ENCODE measurements at places on chromosomes 6 and 20. TPM values are rescaled to one million over a fixed set of nuclear protein-coding genes. Genes with fewer than 3 reads are reported as not detected.

EPM2A gene
- total RNA-seq: 17.5 TPM

TTK gene
- 37.1 TPM for total RNA-seq

- ATAC-seq: no peak
These were observed 2.5 kb downstream of the SMIM13 start for GRCh38 chr6:11096109-11096508.

CST2 gene
- 0.29 TPM for total RNA-seq

GRCh38 chr6:72250664-72251063 lies 364.3 kb downstream of the RIMS1 start:
- ATAC-seq: no peak

- no peak for ATAC-seq
These were observed 501.4 kb downstream of the EPM2A start for GRCh38 chr6:145233955-145234354.

DNA sequence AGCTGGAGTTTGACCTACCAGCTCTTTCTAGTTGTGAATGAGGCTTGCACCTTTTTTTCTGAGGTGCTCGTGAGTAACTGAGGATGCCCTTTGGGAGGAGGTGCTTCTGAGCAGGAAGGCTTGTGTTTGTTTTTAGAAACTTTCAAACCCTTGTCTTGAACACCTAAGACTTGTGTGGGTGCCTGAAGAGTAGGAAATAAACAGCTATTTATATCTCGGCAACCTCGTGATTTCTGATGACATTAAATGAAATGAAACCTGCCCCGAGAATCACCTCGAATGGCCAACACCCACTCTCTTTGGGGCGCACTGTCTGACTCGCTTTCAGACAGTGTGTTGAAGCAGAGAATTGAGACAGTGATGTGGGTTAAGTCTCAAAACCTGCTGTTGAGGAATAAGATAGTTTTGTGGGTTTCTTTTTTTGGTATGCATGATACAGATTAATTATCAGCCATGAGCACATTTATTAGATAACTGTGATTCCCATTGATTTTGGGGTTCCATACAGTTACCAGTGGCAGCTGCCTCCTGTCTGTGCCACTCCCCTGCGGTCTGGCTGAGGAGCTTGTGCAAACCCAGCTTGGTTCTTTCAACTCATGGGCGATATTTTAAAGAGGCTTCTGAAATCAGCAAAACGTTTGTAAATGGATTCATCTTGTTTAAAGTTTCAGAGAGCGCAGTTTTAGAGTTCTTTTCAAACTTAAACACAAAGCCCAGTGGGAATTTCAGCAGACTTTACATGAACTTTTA lies 8.4 kb downstream of the IRF4 start:
- no peak for ATAC-seq

GRCh38 chr20:62357681-62358080 lies 9.4 kb downstream of the LAMA5 start:
- ATAC-seq: no peak

DNA sequence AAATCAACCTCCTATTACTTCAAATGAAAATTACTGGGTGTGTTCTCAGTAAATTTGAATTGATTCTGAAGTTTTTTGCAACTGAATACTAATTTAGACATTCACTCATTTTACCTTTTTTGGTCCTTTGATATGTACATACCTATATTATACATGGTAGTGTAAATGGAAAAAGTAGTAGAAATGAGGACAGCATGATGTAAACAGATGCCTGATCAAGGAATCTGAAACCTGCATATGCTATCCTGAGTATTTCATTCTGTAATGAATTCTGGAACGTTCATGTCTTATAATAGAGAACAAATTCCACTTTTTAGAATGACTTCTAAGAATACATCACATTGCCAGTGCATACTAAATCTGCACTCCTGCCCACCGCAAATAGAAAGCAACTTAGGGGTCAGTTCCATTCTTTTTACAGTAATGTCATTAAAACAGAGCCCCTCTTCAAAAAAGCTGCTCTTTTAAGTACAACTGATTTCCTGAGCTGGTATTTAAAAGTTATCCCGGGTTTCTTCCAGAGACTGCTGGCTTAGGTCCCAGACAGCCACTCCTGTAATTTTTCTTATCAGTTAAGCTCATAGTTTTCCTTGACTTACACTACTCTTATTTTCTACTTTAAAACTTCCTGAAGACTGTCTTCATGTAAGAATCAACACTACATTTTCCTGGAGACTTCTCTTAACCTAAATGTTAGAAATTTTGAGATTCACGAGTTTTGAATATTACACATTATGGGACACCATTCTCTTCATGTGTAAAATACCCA lies 48.4 kb downstream of the MAP3K7 start:
- ATAC-seq: peak; percentile 69

RPRD1B gene
- total RNA-seq: 26.9 TPM

DNA sequence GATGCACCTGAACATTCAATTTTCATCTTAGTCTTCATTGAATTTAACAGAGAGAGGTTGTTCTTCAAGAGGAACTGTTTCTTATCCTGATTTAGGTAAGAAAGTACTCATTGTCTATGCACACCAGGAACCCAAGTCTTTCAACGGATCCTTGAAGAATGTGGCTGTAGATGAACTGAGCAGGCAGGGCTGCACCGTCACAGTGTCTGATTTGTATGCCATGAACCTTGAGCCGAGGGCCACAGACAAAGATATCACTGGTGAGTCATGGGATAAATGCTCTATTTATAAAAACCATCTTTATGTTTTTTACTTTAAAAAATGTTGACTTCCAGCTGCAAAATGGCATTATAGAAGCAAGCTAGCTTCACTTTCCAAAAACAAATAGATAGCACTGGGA lies 10.2 kb downstream of the NQO2 start:
- ATAC-seq: no peak

GGTLC1 gene
- total RNA-seq: not detected

DNA sequence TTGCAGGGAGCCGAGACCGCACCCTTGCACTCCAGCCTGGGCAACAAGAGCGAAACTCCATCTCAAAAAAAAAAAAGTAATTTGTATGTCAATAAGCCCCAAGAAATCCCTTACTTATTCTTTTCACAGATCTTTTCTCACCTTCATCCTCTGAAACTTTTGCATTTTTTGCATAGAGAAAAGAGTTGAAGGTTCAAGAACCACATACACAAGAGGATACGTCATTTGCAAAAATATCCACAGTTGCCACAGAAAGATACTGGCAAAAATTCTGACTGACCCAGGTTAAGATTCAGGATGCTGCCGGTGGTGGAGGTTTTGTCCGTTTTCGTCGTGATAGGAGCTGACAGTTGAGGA lies 94.5 kb downstream of the ZMYND8 start:
- no peak for ATAC-seq

DNA sequence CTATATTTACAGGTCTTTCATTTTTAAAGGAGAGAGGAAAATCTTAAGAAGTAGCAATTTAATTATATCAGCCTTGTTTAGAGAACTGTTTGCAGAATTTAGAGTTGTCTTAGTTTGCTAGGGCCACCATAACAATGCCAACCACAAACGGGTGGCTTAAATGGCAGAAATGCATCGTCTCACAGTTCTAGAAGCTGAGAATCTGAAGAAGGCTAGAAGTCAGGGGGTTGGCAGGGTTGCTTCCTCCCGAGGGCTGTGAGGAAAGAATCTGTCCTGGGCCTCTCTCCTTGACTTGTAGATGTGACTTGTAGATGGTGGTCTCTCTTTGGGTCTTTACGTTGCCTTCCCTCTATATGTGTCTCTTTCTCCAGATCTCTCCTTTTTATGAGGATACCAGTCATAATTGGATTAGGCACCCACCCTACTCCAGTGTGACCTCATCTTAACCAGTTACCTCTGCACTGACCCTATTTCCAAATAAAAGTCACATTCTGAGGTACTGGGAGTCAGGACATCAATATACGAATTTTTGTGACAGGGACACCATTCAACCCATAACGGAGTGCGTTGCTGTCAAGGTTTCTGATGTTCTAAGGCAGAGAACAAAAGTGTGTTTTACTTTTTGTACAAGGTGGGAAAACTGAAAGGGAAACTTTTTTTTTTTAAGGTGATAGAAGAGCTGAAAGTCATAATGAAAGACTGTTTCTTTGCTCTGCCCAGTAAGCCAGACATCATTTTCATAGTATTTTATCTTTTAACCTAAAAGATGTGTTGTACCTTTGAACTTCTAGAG lies 84.4 kb downstream of the SAMD3 start:
- ATAC-seq: no peak

RIN2 gene
- total RNA-seq: 10.4 TPM

FAM110A gene
- 0.86 TPM for total RNA-seq

GSTA1 gene
- not detected for total RNA-seq

DNA sequence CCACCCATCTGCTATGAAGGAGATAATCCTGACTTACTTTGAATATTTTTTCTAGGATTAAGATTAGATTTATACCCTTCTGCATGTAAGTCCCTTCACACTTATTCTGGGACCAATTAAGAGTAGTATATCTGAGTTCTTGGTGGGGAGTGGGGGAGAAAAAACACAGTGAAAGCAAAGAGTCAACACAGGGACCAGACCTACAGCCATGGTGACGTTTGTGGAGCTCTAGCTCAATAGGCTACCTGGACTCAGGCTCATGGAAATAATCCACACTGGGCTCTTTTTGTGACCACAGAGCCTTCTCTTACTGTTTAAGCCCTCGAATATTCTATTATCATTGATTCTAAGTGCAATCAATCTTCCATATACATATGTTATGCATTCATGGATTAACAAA lies 491.4 kb downstream of the LMBRD1 start:
- ATAC-seq: no peak

SIRPA gene
- 1.7 TPM for total RNA-seq

DNA sequence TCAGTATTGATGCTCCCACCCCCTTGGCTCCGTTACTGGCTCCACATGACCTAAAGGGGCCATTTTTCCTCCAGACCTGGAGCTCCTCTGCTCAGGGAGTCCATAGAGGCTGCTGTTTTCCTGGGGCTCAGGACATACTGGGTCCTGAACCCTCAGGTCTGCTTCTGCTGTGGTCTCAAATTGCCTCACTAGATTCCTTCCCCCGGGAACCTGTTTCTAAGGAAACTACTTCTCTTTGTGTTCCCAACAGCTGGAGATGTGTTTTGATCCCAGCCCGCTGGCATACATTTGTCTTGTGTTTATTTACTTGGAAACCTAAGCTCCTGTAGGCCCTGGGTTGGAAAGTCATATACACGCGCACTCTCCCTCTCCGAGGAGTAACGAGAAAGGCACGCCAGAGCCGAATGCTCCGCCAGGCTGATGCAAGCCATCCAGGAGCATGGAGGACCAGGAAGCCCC lies 222.8 kb downstream of the UST start:
- ATAC-seq: no peak

GRCh38 chr20:53844259-53844658 lies 226.1 kb downstream of the BCAS1 start:
- ATAC-seq: no peak

LY6G6C gene
- total RNA-seq: 0.36 TPM

DNA sequence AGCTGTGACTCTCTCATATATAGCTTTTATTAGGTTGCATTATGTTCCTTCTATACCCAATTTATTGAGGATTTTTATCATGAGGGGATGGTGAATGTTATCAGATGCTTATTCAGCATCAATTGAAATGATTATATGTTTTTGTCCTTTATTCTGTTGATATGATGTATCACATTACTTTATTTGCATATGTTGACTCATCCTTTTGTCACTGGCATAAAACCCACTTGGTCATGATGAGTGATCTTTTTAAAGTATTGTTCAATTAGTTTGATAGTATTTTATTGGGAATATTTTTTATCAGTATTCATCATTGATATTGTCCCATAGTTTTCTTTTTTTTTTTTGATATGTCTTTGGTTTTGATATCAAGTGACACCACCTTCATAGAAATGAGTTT lies 529.9 kb downstream of the MMUT start:
- no peak for ATAC-seq

DNA sequence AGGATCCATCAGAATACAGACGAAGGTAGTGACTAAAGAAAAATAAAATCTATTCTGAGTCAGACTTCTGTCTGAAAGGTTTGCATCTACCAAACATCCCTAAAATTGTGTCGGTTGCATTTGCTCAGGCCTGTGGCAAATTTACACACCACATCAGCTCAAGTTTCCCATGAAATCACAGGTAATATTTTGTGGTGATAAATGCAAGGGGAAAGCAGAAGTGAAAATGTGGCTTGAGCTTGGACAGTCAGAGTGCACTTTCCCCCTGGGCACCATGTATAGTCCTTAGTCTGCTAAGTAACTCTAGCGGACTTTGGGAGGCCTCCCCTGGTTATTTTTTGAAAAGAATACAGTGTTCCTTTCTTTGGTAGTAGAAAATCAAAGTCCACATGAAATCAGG lies 159.1 kb downstream of the PKHD1 start:
- no peak for ATAC-seq

- ATAC-seq: no peak
These were observed 9.2 kb upstream of the TRERF1 start for GRCh38 chr6:42460883-42461282.

CTCFL gene
- 0.55 TPM for total RNA-seq

- ATAC-seq: peak; percentile 58
These were observed 5.1 kb downstream of the DEF6 start for GRCh38 chr6:35302604-35303241.

GRCh38 chr6:157974341-157974894 lies 7.2 kb upstream of the SYNJ2 start:
- no peak for ATAC-seq

EBF4 gene
- total RNA-seq: 19.3 TPM

GRCh38 chr20:50724851-50725723 lies 6.3 kb upstream of the PARD6B start:
- peak; percentile 97 for ATAC-seq

DNA sequence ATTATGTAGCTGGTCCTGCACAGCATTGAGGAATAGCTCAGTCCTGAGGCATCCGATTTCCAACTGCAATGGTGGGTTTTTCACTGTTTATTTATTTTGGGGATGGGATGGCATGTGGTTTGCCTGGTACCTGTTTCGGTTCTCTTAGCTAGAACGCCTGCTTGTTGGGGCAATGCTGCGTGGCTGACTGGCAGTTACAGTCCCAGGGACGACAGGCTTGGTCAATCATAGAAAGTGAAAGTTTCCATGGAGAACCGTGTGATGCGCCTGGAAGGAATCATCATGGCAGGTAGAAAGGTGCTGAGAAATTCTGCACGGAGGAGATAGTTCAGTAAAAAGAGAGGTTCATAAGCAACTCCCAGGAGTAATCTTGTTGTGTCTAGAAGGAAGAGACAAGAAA lies 18.4 kb downstream of the ID4 start:
- ATAC-seq: no peak

- peak; percentile 54 for ATAC-seq
These were observed 109.1 kb downstream of the PRDM1 start for GRCh38 chr6:106194949-106195921.

DNA sequence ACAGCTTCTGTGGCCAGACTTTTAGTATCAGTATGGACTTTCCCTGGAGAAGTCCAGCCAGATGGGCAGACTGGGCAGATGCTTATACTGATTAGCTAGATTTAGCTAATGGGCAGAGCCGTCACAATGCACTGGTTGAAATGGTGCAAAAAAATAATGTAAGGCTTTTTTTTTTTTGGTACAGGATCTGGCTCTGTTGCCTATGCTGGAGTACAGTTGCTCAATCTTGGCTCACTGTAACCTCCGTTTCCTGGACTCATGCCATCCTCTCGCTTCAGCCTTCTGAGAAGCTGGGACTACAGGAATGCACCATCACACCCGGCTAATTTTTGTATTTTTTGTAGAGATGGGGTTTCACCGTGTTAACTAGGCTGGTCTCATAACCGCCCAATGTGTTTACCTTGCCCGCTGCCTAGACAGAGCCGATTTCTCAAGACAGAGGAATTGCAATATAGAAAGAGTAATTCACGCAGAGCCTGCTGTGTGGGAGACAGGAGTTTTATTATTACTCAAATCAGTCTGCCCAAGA lies 16.4 kb upstream of the KIFC1 start:
- no peak for ATAC-seq

GRCh38 chr6:163750431-163751031 lies 336.0 kb downstream of the QKI start:
- no peak for ATAC-seq

Measured in motor neuron (in vitro differentiated cells).